Uterus (tissue), 4 donors: ENCODE measurements at places on chromosomes 3 and 15. TPM values are rescaled to one million over a fixed set of nuclear protein-coding genes. Genes with fewer than 3 reads are reported as not detected.

- no peak for DNase-seq
Measured at GRCh38 chr3:182690172-182690571, 103.1 kb upstream of the ATP11B start.

DNA sequence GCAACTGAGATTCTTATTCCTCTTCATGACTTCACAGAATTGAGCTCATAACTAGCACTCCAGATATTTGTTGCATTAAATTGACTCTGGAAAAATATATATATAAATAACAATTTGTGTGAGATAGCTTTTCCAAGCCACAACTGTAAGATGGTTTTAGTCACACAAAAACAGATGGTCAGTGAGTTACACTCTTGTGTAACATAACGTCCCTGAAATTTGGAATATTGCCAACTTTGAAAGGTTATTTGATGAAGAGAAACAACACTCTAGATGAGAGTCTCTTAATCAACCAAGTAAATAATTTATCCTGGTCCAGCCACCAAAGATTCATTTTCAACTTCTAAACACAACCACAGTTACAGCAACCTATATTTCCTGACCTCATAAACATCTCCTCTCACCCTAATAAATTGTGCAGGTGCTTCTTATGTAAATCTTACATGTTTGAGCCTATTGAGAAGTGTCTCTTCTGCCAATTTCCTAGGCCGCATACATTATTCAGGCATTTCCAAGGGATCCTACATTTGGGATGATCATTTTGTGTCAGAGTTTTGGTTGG lies 84.9 kb upstream of the ACP3 start:
- no peak for DNase-seq

DNA sequence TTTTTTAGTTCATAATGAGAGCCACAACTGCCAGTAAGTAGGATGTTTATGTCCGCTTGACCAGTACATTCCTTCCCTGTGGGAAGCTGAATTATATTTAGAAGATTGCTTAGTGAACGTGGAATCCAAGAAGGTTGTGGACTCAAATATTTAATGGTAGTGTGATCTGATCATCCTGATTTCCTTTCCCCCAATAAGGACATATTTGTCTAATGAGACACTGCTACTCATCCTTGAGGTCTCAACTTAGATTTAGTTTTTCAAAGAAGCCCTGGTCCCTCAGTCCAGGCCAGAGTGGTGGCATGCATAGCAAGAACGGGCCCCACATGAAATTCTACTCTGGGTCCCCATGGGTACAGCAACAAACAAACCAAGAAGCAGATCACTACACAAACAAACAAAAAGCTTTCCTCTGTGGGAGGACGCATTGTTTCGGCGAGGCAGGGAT lies 60.8 kb downstream of the USP13 start:
- no peak for DNase-seq

The ABI3BP gene
- 128 TPM for total RNA-seq

- DNase-seq, result no peak
Measured at GRCh38 chr3:24596626-24597025, 102.0 kb upstream of the THRB start.

DNA sequence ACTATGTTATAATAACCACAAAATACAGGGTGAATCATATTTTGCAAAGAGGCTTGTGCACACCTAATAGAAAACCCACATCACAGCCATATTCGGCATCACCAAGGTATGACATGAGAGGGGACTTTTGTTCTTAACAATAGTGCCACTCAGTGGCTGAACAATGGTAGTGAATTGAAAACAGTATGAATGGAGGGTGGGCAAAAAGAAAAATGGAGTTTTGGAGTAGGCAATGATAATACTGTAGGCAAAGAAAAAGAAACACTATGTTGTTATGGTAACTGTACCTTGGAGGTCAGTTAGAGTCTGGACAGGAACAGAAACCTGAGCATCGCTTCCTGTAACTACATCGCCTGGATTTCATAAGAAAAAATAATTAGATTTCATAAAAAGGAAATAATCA lies 348.6 kb downstream of the PLCL2 start:
- DNase-seq, result no peak

The ACAN gene
- total RNA-seq, result not detected
